ENCODE measurements at places on chromosomes 12 and 14. TPM values are rescaled to one million over a fixed set of nuclear protein-coding genes. Genes with fewer than 3 reads are reported as not detected.

The NOVA1 gene
- total RNA-seq, result 8.0 TPM

The ZBTB25 gene
- total RNA-seq, result 12.1 TPM

The DPY19L2 gene
- 0.80 TPM for total RNA-seq

The DDIT3 gene
- total RNA-seq, result 28.4 TPM

The CMTM5 gene
- total RNA-seq, result not detected

The SLC5A8 gene
- 0.28 TPM for total RNA-seq

The EPYC gene
- not detected for total RNA-seq

The GALNT9 gene
- not detected for total RNA-seq

The TC2N gene
- total RNA-seq, result 35.2 TPM

The PPP2R5E gene
- 14.9 TPM for total RNA-seq

The DCN gene
- 543 TPM for total RNA-seq

The KIF26A gene
- total RNA-seq, result 0.53 TPM

The AP1G2 gene
- 369 TPM for total RNA-seq

The SLC25A21 gene
- total RNA-seq, result not detected

The TESPA1 gene
- total RNA-seq, result 6.6 TPM

The TMEM63C gene
- total RNA-seq, result 13.8 TPM

The ACOT6 gene
- not detected for total RNA-seq

Data from Peyer's patch (tissue), 4 donors.